Activated T-helper 1 cell treated with anti-CD3 and anti-CD28 coated beads, Interleukin-12 subunit alpha, Interleukin-12 subunit beta, Interleukin-2, Interleukin-4 antibody, amounts not matched to agents 30 ng/mL and 10 ng/mL and 1 ng/mL, durations not matched to agents 14 hours and 24 hours and 36 hours (primary cell): ENCODE measurements at places on chromosomes 13 and 19.

- peaks cover 4% of the 10 kb centered on the region for H3K27me3 ChIP-seq
- no peak overlapping the region for H3K27ac ChIP-seq
- H3K4me3 ChIP-seq: no peak overlapping the region
- no peaks in the 10 kb centered on the region for H3K4me1 ChIP-seq
Measured at GRCh38 chr13:102487330-102487729, 85.5 kb upstream of the FGF14 start.

DNA sequence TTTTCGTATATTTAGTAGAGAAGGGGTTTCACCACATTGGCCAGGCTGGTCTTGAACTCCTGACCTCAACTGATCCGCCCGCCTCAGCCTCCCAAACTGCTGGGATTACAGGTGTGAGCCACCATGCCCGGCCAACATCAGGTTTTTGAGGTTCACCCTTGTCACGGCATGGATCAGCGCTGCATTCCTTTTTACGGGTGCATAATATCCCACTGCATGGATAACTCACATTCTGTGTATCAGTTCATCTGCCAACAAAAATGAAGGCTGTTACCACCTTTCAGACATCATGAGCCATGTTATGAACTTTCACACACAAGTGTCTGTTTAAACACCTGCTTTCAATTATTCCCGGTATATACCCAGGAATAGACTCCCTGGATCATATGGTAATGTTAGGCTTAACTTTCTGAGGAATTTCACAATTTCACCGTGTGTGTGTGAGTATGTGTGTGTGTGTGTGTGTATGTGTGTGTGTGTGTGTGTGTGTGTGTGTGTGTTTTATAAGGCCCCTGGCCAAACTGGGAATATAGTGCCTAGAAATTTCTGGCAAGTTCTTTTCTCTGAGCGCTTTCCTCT lies 52.2 kb downstream of the AP1M1 start:
- H3K36me3 ChIP-seq: peaks cover 4% of the 10 kb centered on the region
- H3K4me1 ChIP-seq: peaks cover 10% of the 10 kb centered on the region
- no peak for DNase-seq
- no peak overlapping the region for H3K4me3 ChIP-seq
- no peak overlapping the region for H3K27ac ChIP-seq
- H3K27me3 ChIP-seq: peaks cover 8% of the 10 kb centered on the region

GRCh38 chr13:20924758-20925394 lies 22.3 kb upstream of the XPO4 start:
- peaks cover 2% of the 10 kb centered on the region for H3K27me3 ChIP-seq
- no peaks in the 10 kb centered on the region for H3K36me3 ChIP-seq
- H3K27ac ChIP-seq: no peak overlapping the region
- DNase-seq: peak; percentile 48

DNA sequence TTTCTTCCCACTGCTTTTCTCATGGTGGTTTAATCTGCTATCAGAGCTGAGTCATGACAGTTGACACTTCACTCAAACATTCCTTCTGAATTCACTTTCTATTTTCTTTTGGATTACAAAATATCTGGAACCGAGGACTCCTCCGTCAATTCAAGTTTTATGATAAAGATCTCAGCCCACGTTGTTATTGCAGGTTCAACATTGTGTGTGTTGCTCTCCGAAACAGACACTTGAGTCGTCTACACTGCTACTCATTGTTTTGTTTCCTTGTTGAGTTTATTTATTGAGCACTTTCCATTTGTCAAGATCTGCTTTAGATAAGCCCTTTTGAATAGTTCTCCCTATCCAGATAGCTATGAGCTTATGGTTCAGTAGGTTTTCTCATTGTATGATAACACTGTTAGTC lies 636.1 kb upstream of the GPC6 start:
- no peaks in the 10 kb centered on the region for H3K36me3 ChIP-seq
- no peak overlapping the region for H3K4me3 ChIP-seq
- DNase-seq: no peak
- no peaks in the 10 kb centered on the region for H3K27me3 ChIP-seq
- no peaks in the 10 kb centered on the region for H3K4me1 ChIP-seq

- peaks cover 1% of the 10 kb centered on the region for H3K36me3 ChIP-seq
- H3K27ac ChIP-seq: no peak overlapping the region
- no peak overlapping the region for H3K4me3 ChIP-seq
- no peaks in the 10 kb centered on the region for H3K4me1 ChIP-seq
Measured at GRCh38 chr19:28609944-28610343, 603.0 kb downstream of the UQCRFS1 start.
